Right cardiac atrium (tissue), 5 donors: ENCODE measurements at places on chromosomes 3 and 15. TPM values are rescaled to one million over a fixed set of nuclear protein-coding genes. Genes with fewer than 3 reads are reported as not detected.
A peak's percentile ranks its signal among the peaks of the same experiment; 100 is the strongest.

DNA sequence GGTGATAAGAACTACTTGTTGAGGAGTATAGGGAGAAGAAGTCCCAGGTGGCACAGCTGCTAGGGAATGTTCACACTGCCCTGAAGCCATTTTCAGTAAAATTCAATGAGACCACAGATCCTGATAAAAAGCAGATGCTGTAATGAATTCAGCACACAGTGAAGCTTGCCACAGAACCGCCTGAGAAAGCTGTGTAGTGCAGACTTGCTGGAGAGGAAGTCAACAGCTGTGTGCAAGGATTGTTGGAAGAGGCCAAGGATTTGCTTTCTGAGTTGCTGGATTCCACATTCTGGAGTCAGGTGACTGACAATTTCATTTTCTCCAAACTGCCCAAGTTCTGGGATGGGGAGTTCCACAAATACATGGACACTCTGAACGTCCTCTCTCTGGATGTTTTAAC is 70.9 kb downstream of the ANP32A start:
- no peak for DNase-seq

NR1I2 gene
- total RNA-seq: not detected

DNA sequence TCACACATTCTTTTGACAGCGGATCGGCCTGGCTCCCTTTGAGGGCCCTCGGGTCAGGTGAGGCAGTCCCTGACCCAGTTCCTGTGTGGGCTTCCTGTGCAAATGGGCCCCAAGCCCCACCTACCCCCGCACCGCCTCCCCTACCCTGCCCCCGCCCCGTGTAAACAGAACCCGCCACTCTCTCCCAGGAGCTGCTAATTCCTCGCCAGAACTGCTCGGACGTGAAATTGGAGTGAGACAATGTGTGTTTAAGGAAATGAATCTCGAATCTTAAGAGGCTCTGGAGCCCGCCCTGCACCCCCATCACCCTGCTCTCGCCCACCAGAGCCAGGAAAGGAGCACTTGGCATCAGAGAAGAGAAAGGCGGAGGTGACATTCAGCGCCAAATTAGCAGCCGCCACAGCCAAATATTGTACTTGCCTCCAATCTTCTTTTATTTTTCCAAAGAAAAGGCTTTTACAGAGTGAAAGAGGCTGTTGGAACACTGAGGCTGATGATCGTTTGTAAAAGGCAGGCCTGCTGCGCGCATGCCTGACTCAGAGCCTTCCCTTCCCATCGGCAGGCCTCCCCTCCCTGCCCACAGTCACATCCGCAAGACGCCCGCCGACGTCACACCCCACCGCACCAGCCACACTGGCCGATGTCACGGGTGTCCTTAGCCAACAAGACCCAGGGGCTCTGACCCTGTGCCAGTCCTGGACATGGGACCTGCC is 53.1 kb downstream of the CACNA2D2 start:
- DNase-seq: peak; percentile 87

DAZL gene
- not detected for total RNA-seq

- DNase-seq: no peak
Observed at GRCh38 chr3:58434168-58434504, 504 bp upstream of the PDHB start.

DNA sequence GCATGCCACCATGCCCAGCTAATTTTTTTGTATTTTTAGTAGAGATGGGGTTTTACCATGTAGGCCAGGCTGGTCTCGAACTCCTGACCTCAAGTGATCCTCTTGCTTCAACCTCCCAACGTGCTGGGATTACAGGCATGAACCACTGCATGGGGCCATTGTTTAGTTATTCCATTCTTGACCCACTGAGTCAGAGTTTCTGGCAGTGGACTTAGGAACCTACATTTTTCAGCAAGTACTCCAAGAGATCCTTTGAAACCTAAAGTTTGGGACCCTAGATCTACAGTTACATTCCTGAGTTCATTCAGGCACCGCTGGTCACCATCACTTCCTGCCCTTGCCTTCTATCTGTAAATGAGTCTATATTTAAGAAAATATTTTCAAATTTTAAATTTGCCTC is 1.4 kb upstream of the TNFSF10 start:
- DNase-seq: no peak

DNA sequence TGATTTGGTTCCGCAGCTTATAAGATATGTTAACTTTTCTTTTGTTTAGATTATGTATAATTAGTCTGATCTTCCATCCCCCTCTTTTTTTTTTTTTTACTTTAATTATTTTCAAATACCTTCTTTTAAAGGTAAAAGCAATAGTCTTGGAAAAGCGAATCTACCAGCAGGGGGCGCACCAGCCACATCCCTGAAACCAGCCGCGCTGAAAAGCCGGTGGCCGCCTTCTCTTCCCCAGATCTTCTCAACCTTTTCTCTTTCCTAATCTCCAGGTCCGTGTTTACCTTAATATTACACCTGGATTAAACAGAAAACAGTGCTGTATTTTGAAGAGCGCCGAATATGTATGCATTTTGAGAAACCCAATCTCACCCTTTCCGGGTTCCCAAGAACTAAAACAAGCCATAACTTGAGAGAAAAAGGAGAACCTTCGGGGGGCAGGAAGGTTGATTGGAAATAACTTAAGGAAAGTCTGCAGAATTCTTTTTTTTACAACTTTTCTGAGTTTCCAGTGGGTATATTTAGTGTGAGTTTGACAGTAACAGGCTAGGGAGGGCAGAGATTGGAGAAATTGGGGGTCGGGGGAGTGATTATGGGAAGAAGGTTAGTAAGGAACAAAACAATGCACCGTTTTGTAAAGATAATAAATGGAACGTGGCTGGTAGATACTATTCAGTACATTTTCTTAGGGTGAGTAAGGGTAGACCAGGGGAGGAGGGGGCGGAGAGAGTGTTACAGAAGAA is 2.0 kb upstream of the SOX2 start:
- peak; percentile 68 for DNase-seq

GRCh38 chr3:193970773-193971206 is 165.2 kb upstream of the HES1 start:
- DNase-seq: no peak

LIPC gene
- total RNA-seq: 0.88 TPM

DNA sequence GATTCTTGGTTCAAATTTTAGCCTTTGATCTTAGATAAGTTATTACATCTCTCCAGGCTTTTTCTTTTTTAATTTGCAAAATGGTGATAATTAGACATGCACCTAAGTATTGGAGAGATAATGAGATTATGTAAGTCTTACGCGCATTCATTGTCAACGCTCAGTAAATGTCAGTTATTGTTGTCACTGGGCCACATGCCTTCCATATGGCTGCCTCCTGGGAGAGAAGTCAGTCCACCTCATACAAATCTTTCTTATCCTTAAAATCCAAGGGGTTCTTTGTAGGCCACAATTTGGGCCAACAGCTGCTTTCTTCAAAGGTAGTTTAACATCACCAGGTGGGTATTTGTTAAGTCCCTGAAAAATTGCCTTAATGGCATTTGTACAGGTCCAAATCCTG is 25.5 kb upstream of the PTPRG start:
- no peak for DNase-seq

GRCh38 chr3:131620977-131621376 is 118.2 kb upstream of the MRPL3 start:
- no peak for DNase-seq

GOLGA6L7 gene
- not detected for total RNA-seq

DNA sequence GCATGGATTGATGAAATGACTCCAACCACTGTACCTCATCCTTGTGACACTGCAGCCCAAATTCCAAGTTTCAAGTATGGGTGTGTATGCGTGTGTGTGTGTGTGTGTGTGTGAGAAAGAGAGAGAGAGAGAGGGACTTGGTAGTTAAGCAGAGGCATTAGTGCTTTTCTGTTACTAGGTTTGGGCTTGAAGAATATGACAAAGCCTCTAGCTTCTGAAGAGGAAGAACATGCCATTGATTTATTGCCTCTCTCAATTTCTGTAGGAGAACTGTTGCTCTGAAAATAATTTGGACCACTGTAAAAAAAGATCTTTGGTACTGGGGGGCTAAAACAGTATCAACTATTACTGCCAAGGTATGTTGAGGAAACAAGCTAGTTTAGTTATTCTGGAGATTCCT is 139.2 kb downstream of the AQP9 start:
- DNase-seq: no peak

FAM81A gene
- total RNA-seq: 1.6 TPM

CSPG5 gene
- total RNA-seq: 1.1 TPM
